Activated CD8-positive, alpha-beta memory T cell treated with anti-CD3 and anti-CD28 coated beads, Interleukin-2, amount 50 U/mL, for 4 hours (primary cell): ENCODE measurements at places on chromosomes 12 and 14.

- no peak for DNase-seq
Observed at GRCh38 chr12:121003650-121004049, 12.6 kb downstream of the C12orf43 start.

DNA sequence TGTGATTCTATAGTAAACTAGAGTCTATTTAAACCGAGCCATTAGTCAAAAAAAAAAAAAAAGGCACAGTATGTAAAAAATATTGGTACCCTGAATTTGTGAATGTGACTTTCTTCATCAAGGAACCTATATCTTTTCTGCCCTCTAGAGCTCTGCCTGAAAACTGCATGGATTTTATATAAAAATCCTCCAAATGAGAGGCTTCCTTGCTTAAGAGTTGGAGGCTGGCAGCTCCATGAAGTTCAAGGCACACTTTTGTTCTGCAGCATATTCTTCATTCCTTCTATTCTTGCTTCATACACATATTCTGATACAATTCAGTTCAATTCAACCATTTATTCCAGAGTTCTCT lies 23.1 kb upstream of the NKX2-8 start:
- DNase-seq = no peak

- no peak for DNase-seq
Observed at GRCh38 chr12:82650627-82651337, 35.9 kb upstream of the TMTC2 start.

GRCh38 chr14:80850197-80850814 lies 91.2 kb downstream of the CEP128 start:
- DNase-seq = no peak

DNA sequence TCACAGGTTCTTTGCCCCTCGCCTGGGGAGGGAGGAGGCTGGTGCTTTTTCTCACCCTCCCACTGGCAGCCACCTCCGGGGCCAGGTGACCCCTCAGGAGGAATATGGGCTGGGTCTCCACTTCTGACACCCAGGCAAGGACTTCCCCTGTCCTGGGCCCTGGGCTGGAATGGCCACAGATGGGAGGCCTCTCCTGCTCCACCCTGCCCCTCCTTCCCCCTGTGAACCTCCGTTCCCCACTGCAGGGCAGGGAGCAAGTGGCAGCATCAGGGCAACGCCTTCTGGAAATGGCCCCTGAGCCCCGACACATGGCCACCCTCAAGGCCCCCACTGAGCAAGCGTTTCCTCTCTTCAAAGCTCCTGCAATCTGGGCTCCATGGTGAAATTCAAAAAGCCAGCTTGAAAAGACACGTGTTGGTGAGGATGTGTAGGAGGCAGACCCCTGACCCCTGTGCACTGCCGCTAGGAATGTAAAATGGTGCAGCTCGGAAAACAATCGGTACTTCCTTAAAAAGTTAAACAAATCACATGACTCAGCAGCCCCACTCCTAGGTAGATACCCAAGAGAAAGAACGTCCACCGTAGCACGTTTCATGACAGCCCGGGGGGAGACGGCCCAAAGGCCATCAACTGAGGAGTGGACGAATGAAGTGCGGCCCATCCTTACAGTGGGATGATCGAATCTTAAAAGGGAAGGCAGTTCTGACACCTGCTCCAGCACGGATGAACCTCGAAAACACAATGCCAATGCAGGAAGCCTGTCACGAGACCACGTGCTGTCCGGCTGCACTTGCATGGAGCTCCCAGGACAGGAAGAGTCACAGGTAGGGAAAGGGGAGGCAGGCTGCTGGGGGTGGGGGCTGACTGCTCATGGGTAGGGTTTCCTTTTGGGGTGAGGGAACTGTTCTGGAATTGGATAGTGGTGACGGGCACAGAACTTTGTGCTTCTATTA lies 11.5 kb downstream of the XRCC3 start:
- no peak for DNase-seq

DNA sequence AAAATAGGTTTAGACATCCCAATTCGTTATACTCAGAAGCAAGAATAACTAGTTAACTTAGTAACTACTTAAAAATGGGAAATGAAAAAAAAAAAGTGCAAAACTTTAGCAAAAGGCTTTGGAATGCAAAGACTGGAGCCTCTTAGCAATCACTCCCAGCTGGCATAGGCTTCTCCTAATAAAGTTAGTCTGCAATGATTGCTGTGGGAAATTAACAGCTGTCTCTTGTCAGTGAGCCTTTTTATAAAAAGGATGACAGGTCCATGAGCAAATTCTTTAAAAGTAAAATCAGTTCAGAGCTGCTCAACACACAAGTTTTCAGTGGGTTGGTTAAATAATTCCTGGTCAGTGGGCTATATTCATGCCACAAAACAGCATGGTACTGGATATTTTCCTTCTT lies 7.4 kb upstream of the SYCP3 start:
- DNase-seq = no peak

DNA sequence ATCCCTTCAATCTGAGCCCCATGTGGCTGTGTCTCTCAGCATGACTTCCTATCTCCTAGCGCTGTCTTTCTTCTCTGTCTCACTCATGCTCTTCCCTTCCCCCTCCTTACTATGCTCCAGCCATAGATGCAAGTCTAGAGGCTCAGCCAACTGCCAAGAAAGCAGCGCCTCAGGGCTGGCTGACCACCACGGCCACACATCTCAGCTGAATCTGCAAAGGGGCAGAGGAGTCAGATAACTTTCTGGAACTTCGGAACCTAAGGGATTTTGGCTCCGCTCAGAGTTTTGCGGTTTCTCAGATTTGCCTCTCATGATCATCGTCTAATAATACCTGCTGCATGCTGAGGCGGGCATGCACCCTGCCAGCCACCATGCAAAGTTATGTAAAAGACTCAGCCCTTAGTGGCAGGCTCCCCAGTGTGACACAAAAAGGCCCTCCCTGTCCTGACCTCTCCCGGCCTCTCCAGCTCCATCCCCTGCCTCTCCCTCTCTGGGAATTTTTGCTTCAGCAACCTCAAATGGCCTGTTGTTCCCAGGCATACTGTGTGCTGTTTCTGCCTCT lies 5.0 kb upstream of the FGF6 start:
- no peak for DNase-seq

- DNase-seq = no peak
Observed at GRCh38 chr14:39592116-39592789, 160.0 kb upstream of the FBXO33 start.

GRCh38 chr14:69346710-69347109 lies 51.4 kb downstream of the ERH start:
- DNase-seq = peak; percentile 27

DNA sequence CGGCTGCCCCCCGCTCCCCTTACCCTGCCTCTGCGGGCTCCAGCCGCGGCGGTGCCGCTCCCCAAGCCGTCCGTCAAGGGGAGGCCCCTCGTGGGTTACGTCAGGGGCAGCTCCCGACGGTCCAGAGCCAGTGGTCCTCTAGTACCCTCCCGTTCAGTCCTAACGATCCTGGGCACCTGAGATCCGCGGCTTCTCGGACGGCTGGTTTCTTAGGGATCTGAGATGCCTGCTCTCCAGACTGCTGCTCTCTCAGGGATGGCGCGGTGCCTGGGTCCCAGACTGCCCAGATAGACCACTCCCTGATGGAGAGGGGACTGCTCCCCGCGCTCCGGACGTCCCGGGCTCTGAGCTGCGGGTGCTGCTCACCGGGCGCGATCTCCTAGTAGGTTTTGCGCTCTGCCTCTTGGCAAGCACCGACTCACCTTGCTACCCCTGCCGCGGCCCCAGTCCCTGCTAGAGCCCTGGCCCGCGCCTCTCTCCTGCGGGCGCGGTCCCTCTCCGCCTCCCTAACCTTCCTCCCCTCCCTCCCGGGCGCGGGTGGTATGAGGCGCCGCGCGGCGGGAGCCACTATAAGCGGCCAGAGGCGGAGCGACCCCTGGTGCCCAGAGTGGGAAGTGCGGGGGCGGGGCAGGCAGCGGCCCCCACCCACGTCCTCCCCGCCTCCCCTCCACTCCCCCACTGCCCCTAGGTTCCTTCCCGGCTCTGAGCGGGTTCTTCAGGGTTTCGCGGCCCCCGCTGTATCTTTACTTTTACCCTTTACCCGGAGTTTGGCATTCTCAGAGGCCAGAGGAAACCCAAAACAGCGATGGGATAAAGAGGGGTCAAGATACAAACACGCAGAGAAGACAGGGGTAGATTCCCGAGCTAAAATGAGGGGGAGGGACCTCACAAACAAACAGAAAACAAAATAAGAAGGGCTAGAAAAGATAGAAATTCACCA lies at the start of gene C1QL4:
Gene C1QL4 (minus strand): TSS at position 544 of the 940 bp plus-strand sequence. CDS start 711 bp downstream, outside the sequence.
- DNase-seq = peak; percentile 91

- no peak for DNase-seq
Observed at GRCh38 chr14:63996016-63996415, 143.2 kb downstream of the SYNE2 start.

DNA sequence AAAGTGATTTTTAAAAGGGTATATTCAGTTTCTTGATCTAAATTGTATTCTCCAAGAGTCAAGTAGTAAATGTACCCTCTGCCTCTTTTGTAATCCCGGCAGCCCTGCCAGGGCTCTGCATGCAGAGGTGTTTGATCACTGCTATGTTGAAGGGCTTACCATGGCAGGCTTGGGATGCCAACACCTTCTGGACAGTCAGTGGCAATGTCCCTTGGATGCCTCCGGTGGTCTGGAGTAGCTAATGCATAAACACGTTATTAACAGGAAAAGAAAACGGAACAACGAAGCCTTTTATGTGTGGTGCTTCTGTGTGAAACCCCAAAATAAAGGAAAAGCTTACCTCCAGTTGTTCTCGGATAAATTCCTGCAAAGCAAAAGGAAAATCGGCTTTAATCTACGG lies 19.9 kb downstream of the EIF2B2 start:
- no peak for DNase-seq

GRCh38 chr12:45130881-45131281 lies 80.0 kb upstream of the DBX2 start:
- DNase-seq = peak; percentile 23

- DNase-seq = no peak
Observed at GRCh38 chr14:20413744-20414082, 412 bp upstream of the TEP1 start.

- DNase-seq = peak; percentile 72
Observed at GRCh38 chr12:7092229-7092985, at the start of gene C1R. C1R (minus strand) TSS chr12:7092445; CDS start chr12:7092388, 57 bp downstream.

DNA sequence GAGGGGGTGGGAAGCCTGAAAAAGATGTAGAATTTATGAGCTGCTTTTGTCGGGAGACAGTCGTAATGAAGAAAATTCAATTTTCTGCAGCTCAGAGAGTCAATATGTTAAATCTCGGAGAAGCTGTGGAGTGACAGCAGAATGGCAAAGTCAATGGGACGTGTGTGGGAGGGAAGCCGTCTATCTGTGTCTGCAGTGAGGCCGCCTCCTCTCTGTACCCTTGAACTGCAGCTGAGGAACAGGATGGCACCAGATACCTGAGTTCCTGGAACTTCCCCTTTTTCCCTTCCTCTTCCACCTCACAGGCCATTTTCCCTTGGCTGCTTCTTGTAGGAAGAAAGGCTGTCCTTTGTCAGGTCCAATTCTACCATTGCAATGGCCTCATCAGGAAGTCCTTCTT lies 9.3 kb upstream of the CALCOCO1 start:
- no peak for DNase-seq

- DNase-seq = no peak
Observed at GRCh38 chr12:25926536-25926935, 31.9 kb upstream of the RASSF8 start.

DNA sequence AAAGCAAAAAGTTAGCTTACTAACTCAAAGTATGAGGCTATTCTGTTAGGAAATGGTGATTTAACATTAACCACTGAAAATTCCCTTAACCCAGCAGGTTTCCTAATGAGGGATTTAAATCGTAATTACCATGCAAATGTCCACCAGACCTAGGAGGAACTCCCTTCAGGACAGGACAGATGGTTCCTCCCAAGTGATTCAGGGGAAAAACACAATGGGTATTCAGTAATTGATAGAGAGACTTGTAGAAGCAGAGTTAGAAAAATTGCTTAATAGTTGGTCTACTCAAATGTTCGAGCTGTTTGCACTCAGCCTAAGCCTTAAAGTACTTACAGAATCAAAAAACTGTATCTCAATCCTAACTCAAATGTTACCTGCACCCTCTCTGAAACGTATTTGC lies 21.6 kb downstream of the RERGL start:
- DNase-seq = no peak

DNA sequence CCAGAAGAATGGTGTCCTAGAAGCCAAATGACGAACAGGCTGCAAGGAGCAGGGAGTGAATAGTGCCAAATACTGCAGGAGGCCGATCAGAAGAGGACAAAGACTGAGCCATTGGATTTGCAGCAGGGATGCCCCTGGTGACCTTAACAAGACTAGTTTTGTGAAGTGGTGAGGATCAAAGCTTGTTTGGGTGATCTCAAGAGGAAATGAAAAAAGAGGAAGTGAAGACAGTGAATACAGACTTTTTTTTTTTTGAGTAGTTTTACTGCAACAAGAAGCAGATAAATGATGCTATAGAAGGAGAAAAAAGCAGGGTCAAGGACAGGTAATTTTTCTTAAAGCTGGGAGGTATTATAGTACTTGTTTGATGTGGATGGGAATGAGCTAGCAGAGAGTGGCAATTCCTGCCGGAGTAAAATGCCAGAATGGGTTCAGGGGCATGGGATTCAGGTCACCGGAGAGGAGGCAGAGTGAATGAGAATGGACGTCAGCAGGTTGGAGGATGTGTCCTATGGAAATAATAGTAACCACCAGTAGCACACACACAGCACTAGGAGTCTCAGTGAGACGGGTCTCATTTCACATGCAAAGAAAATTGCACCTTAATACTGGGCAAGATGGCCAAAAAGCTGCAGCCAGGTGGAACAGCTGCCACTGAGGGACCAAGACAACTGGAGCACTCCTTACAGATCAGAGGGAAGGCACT lies 345.8 kb upstream of the CCDC196 start:
- no peak for DNase-seq

DNA sequence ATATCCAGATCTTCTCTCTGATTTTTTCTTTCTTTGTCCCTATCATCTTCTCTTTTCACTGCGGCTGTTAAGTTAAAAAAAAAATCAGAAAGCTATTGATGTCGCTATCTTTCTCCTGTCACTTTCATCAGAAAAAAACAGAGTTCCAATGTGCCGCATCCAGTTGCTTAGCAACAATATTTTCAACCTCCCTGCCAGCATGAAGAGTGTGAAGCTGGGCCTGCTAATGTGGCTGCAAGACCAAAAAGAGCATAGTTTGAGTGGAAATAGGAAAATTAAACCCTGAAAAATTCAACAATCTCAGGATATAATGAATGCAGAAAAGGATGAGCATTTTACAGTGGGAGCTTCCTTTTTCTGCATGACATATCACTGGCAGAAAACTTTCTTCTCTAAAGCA lies 1025.4 kb upstream of the LRFN5 start:
- no peak for DNase-seq

DNA sequence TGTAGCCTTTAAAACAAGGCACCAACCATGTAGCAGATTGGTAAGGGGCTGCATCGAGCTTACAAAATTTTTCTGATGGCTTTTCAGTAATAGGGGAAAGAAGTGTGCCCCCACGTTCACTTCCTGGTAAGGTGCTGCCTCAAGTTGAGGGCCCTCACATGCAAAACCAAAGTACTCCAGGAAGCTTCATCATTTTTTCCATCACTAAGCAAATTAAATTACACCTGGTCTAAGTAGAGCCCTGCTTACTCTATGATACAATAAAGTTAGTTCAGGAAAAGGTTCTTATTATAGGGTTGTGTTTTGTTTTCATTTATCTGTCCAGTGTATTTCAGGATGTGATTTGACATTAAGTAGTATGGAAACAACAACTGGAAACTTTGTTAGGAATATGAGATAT lies 15.0 kb upstream of the AKAP5 start:
- no peak for DNase-seq

- no peak for DNase-seq
Observed at GRCh38 chr14:39060818-39061437, 42.1 kb downstream of the SEC23A start.

- DNase-seq = no peak
Observed at GRCh38 chr12:70402597-70402996, 36.5 kb downstream of the KCNMB4 start.

- DNase-seq = no peak
Observed at GRCh38 chr12:1608713-1609119, 14.3 kb upstream of the FBXL14 start.

GRCh38 chr12:75715323-75715644 lies 203.9 kb upstream of the KRR1 start:
- DNase-seq = no peak
